ENCODE measurements at places on chromosomes 1 and 21. TPM values are rescaled to one million over a fixed set of nuclear protein-coding genes. Genes with fewer than 3 reads are reported as not detected.

Gene GRIK1
- not detected for total RNA-seq

Gene KCNN3
- not detected for total RNA-seq

Gene RRP15
- total RNA-seq = 4.1 TPM

Gene OR6K3
- not detected for total RNA-seq

Gene SHISAL2A
- not detected for total RNA-seq

Gene PTAFR
- total RNA-seq = under 0.01 TPM

Gene C1orf105
- total RNA-seq = not detected

Gene KIF21B
- total RNA-seq = 0.36 TPM

Gene BARHL2
- not detected for total RNA-seq

Gene GPR25
- total RNA-seq = not detected

Gene OR2M3
- total RNA-seq = not detected

Gene RAB7B
- 9.1 TPM for total RNA-seq

Gene GPATCH2
- total RNA-seq = 11.8 TPM

Gene MATN1
- 0.56 TPM for total RNA-seq

Gene SPRR1A
- total RNA-seq = not detected

Gene DTL
- 19.9 TPM for total RNA-seq

Gene ADCY10
- under 0.01 TPM for total RNA-seq

Gene CD1C
- total RNA-seq = not detected

Gene ITPKB
- 0.72 TPM for total RNA-seq

Gene PTPN14
- 42.8 TPM for total RNA-seq

Gene BSDC1
- total RNA-seq = 50.8 TPM

Gene LRRC39
- total RNA-seq = 0.36 TPM

Gene DCST1
- total RNA-seq = not detected

Gene MSH4
- under 0.01 TPM for total RNA-seq

Gene AVPR1B
- total RNA-seq = not detected

Gene OR2G6
- total RNA-seq = not detected

Gene LY9
- total RNA-seq = not detected

Gene TSTD1
- not detected for total RNA-seq

Gene MARK1
- not detected for total RNA-seq

Gene OR14K1
- total RNA-seq = not detected

Gene KPRP
- not detected for total RNA-seq

Gene PTGFRN
- total RNA-seq = 0.90 TPM

Gene NTRK1
- total RNA-seq = not detected

Gene RNF223
- not detected for total RNA-seq

Gene TDRD10
- total RNA-seq = not detected

Gene WLS
- total RNA-seq = 157 TPM

Gene OR2T33
- not detected for total RNA-seq

Gene KCNK2
- 86.9 TPM for total RNA-seq

Gene SPATA21
- not detected for total RNA-seq

Gene AADACL4
- total RNA-seq = not detected

Gene RNU1-4
- total RNA-seq = under 0.01 TPM

Gene CHI3L1
- 0.28 TPM for total RNA-seq

Gene PGLYRP3
- total RNA-seq = not detected

Gene ANGPTL1
- not detected for total RNA-seq

Gene PEX19
- 67.7 TPM for total RNA-seq

Gene NEXN
- total RNA-seq = 5.2 TPM

Gene PLOD1
- total RNA-seq = 236 TPM

Gene CFAP107
- not detected for total RNA-seq

Gene OR2L8
- not detected for total RNA-seq

Gene LYPD8
- not detected for total RNA-seq

Gene SLC30A7
- 60.2 TPM for total RNA-seq

Gene CIART
- 13.9 TPM for total RNA-seq

Gene INTS11
- total RNA-seq = 52.5 TPM

All from IMR-90 (cell line).